Effector CD4-positive, alpha-beta T cell (primary cell): ENCODE measurements at places on chromosomes 2 and 18.

DNA sequence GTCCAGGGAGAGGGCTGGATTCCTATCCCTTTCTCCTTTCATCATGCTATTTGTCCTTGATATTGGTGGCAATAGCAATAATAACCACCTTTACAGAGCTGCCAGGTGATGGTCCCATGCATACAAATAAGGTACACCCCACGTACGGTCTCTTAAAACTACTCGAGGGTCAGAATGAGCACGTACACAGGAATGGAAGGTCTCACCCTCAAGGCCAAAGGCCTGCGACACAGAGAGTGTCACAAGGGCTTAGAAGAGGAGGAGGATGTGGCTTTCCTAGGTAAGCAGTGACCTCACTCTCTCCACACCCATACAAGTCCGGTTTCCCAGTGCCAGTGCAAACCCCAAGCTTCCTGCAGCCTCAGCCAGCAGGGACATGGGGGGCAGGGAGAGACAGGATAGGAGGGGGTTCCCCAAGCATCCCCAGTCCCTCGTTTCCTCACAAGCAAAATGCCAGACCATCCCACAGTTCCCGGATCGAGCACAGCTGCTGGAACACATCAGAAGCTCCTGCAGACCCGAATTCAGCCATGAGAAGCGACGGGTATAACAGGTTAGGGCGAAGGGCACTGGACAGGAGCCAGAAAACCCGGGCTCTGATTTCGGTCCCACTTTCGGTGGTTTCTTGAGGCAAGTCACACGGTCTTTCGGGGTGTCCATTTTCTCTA lies 49.2 kb downstream of the PLB1 start:
- DNase-seq = no peak

- no peak for DNase-seq
These were observed 429.3 kb upstream of the VRK2 start for GRCh38 chr2:57617318-57617717.

DNA sequence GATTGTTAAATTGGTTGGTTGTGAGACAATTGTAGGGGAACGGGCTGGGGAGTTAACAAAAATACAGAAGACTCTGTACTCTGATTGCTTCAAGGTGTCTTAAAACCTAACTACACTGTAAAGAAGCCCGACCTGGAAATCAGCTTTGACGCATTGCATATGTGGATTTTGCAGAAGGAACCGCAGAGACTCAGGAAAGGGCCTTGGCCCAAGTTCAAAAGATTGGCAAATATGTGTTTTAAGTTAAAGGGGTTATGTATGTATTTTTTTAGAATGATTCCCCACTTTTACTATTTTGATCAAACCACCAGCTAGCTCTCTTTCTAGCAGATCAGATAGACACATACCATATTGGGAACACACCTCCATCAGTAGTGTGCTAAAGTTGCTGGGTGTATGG lies 18.0 kb upstream of the EDAR start:
- no peak for DNase-seq

DNA sequence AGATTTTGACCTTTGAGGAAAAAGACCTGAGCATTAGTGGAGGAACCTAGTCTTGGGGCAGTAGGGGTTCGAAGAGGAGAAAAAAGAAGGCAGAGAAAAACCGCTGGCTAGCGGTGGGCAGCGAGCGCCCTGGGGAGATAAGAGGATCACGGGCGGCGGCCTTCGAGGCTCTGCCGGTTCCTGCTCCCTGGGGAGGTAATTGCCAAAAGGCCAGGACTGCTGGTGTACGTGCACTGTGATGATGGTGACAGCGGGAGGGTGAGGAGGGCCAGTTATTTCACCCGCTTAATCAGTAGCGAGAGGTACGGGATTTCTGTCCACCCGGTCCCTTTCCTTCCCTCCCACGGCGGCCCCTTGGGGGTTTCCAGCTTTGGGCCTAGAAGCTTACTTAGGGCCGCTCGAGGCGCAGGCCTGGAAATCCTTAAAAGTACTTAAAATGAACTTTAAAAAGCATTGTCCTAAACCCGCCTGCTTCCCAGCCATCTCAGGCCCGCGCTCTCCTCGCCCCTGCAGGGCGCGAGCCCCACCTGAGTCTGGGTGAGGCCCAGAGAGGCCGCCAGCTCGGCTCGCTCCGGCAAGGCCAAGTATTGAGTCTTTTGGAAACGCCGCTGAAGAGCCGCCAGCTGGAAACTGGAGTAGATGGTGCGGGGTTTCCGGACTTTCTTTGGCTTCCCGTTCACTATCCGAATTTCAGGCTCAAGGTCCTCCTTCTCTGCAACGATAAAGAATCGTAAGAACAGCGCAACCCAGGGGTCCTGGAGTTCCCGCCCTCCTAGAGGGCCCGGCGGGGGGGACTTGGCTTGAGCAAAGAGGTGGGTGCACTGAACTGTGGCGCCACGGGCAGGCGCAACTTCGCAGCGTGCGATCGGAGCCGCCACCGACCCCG lies 1.5 kb downstream of the DLX2 start:
- no peak for DNase-seq

DNA sequence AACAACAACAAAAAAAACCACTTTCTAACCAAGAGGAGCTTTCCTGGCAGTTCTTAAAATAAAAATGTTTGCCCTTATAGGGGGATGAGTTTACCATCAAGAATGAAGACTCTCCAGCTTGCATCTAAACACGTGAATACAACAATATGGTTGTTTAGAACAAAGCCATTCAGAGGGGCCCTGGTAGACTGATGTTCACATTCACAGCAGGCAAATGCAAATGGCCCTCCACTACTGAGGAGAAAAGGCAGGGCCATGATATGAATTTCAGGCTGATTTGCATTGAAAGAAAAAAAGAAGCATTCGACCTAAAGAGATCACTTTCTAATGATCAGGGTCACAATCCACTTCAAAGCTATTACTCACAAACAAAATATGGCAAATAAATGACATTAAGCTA lies 65.3 kb upstream of the OTOS start:
- DNase-seq = no peak

DNA sequence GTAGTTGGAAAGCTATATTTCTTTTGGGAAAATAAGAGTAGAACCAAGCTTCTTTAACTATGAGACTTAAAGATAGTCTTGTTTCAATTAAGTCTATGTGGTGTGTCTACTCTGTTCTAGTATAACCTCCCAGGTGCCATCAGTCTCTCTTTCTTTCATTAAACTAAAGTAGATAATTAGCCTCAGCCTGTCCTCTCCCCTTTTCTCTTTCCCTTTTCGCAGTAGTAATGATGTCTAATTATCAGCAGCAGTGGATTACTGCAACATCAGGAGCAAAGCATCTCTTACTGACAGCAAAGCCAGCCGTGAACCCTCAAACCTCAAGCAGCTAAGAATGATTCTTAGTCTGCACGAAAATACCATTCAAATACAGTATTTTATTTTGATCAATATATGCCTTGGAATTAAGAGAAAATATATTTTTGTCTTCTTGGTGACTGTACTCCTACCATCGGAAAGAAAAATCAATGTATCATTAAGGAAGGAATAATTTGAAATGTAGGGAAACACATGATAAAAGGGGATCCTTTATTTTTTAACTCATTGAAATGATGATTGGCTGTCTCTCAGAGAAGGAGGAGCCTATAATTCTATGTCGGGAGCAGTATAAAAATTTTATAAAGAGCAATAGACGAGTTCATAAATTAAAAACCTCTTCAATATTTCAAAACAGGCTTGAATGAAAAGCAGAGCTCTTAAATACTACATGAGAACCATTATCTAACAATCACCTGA lies 4.5 kb downstream of the NOL4 start:
- no peak for DNase-seq

DNA sequence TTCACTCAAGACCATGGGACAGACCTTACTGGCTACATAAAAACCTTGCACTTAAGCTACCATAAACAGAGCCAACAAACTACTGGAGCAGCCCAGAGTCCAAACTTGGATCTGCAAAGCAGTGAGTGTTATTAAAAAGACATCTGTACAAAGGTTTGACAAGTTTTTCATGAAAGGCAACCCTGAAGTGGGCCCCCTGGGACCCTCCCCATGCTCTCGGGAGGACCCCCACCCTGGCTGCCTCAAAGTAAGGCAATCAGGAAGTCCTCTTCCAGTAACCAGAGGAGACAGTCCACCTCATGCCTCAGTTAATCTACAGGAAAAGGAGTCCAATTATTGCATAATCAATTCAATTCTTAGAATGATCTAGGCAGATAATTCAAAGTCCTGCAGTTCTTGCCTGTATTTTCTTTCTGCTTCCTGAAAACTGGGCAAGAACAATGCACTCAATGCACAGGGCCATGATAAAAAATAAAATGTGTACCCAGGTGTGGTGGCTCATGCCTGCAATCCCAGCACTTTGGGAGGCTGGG lies 69.7 kb downstream of the TBC1D8 start:
- DNase-seq = no peak

DNA sequence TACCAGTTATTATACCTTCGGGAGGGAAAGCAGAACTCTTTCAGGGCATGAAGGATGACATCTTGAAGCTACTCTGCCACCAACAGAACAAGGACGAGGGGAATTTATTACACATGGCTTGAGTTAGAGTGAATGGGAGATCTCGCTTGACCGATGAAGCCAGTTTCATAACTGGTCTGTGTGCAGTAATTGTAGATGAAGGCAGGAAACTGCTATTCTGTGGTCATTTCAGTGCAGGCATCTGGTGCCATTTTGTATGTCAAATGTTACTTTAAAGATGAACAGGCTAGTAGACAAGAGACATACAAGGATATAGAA lies 20.5 kb downstream of the GREB1 start:
- DNase-seq = no peak

GRCh38 chr2:70380621-70381020 lies 78.8 kb upstream of the FAM136A start:
- no peak for DNase-seq

- no peak for DNase-seq
These were observed 73.6 kb downstream of the OTX1 start for GRCh38 chr2:63124218-63124617.

- DNase-seq = no peak
These were observed 2.8 kb downstream of the TMEM169 start for GRCh38 chr2:216084547-216084946.
